ENCODE measurements at places on chromosomes 5 and 9.

- DNase-seq: peak; percentile 17
Measured at GRCh38 chr5:90056911-90057705, 352.4 kb downstream of the CETN3 start.

DNA sequence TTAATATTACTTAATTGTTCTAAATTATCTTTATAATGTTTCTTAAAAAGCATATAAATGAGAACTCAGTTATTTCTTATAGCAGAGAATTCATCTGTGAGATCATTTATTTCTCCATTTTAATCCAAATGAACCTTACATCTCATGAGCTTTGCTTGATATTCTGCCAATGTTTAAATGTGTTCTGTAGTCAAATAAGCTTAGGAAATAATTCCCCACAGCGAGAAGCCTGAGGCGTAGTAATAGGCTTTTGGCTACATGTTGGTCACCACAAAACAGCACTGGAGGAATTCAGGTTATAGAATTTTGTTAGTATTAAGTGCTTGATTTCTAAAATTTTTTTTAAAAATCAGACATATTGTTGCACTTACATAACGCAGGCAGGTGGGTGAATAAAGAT is 585.3 kb upstream of the RORB start:
- DNase-seq: no peak

DNA sequence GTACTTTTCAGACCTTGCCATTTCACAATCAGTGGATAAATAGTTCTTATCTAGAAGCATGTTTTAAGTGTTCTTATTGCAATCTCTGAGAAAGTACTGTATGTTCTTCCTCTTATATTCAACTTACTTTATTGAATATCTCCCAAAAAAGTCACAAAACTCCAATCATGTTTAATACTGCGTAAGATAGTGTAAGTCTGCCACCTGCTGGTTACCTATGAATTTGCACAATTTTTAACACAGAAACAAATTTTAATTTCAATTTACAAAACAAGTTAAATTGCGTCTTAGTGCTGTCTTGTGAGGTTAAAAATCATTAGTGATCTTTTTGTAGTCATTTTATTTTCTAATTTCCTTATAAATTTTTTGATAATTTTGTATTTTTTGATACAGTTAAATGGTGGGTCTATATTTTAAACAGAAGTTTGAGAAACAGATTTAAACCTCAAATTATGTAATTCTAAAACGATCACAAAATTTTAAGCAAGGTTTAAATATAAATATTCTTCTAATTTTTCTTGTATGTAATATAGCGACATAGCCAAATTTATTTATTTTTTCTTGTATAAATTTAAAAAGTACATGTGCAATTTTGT is 115.8 kb downstream of the EMB start:
- DNase-seq: no peak

DNA sequence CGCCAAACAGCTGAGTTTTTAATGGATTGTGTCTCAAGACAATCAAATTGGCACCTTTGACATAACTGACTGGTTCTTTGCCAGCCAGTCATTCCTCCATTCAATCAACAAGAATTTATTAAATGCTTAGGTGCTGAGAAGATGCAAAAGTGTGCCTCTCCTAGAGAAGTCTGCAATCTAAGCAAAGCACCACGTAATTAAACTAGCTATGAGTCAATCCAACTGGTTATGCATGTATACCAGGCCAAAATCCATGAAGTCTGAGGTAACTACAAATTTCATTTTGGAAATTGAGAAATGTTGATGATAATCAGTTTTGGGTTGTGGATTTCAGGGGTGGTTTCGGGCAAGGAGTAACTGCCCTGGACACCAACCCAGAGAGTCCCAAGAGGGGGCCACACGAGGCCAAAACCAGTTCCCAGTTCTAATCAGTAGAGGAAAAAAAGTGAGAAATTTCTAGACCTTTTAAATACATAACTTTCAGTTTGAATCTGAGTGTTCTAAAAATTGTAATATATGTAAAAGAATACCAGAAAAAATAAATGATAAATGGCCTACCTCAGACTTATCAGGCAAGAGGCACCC is 92.6 kb downstream of the EFNA5 start:
- no peak for DNase-seq

- DNase-seq: no peak
Measured at GRCh38 chr5:143618141-143618540, 193.8 kb upstream of the HMHB1 start.

- no peak for DNase-seq
Measured at GRCh38 chr5:150502106-150502505, 5.8 kb upstream of the NDST1 start.

DNA sequence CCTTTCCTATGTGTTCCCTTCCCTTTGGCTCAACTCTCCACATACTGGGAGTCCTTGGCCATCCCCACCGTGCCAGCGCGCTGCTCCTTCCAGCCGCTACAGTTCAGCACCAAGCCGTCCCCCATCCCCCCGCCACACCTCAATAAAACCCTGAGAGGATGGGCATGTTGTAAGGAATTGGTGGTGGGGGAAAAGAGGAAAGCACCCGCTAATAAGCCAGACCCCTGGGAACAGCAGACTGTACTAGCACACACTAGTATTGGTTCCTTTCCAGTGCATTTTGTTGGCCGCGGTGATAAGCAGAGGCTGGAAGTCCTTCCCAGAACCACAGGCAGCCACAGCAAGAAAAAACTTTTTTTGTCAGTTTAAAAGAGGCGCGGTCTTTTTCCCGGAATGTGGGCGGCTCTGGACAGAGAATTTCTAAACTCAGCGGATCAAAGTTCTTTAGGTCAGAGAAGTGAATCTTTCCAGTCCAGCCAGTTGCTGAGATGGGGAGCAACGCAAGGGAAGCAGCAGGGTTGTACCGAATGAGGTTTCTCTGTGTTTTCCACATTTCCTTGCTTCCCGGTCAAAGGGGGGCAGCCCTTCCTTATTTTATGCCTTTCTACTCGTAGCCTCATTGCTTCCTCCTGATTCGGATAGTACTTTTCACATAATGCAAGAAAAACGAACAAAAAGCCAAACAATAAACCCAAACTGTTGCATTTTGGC is 2.1 kb downstream of the CHSY3 start:
- peak; percentile 48 for DNase-seq

- no peak for DNase-seq
Measured at GRCh38 chr9:109913461-109913810, 133.4 kb downstream of the PALM2AKAP2 start.

DNA sequence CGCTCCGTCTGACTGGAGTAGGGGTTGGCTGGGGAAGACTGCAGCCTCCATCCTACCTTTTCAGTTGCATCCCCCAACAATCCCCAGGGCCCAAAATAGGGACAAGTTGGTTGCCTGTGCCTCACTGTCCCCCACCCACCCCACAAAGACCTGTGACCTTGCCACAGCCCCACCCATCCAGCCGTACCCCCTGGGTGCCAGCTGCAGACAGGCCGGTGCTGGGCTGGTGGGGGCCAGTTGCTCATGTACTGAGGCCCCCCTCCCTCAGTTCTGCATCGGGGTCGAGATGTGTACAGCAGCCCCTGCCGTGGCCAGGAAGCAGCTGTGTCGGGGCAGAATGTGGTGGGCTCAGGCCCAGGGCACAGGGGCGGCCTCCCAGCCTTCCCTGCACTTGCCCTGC is 374 bp downstream of the LCNL1 start:
- DNase-seq: peak; percentile 59

DNA sequence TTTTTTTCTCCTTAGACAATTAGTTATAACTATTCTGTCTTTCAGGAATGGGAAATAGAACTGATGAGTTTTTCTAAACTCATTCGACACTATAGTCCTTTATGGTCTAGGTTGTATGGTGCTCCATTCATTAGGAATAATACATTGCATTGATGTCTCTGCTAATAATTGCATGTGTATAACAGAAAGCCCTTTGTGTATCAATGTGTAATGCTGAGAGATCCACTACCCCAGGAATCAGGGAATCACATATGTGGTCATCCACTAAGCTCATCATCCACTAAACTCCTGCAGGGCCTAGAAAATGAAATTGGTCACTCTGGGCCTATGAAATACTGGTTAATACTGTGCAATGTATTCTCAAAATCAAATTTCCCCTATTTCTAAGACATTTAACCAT is 242.0 kb upstream of the CDH18 start:
- no peak for DNase-seq

DNA sequence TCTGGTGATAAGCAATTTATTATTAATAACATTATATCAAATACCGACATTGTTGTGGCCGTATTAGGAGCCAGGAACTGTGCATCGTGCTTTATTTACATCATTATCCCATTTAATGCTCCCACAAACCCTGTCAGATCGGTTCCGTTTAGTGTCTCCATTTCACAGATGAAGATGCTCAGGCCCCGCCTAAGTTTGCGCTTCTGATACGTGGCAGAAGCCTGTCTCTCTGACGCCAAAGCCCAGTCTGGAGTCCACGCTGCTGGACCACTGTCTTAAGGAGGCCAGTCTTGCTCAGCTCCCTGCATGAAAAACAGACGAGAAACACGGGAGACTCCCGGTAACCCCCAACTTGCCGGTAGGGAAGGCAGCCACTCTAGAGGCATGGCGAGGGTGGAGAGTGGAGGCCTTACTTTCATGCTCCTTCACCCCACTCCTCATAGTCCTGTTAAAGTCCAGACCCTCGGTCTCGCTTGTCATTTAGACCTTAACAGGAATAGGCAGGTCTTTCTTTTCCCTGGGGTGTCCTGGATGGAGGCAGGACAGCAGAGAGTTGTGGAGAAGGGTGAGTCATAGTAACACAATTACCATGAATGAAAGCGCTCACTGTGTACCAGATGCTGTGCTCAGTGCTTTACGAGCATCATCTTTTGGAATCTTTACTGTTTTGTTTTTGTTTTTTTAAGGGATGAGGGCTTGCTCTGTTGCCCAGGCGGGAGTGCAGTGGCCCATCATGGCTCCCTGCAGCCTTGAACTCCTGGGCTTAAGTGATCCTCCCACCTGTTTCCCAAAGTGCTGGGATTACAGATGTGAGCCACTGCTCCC is 872 bp downstream of the TXNDC15 start:
- DNase-seq: no peak

DNA sequence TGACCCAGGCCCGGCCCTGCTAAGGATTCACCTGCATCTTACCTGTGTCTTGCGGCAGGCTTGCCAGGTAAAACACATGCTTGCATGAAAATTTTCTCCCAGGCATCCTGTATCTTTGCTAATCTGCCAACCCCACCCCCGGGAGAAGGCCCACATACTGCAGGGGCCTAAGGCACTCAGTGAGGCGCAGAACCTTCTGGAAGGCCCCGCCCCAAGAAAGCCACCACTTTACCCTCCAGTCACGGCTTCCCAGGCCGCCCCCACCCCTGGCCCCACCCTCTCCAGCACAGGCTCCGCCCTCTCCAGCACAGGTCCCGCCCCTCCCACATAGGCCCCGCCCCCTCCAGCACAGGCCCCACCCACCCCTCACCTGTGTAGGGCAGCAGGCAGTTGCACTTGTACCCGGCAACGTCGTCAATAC is 29.8 kb upstream of the SEC16A start:
- no peak for DNase-seq

- no peak for DNase-seq
Measured at GRCh38 chr5:112576298-112576925, 157.3 kb upstream of the EPB41L4A start.

Data from upper lobe of left lung (tissue), 6 donors.